Dermis blood vessel endothelial cell (primary cell): ENCODE measurements at places on chromosomes 5 and 9. TPM values are rescaled to one million over a fixed set of nuclear protein-coding genes. Genes with fewer than 3 reads are reported as not detected.

- no peak for DNase-seq
Observed at GRCh38 chr5:124200381-124200780, 546.1 kb downstream of the ZNF608 start.

DNA sequence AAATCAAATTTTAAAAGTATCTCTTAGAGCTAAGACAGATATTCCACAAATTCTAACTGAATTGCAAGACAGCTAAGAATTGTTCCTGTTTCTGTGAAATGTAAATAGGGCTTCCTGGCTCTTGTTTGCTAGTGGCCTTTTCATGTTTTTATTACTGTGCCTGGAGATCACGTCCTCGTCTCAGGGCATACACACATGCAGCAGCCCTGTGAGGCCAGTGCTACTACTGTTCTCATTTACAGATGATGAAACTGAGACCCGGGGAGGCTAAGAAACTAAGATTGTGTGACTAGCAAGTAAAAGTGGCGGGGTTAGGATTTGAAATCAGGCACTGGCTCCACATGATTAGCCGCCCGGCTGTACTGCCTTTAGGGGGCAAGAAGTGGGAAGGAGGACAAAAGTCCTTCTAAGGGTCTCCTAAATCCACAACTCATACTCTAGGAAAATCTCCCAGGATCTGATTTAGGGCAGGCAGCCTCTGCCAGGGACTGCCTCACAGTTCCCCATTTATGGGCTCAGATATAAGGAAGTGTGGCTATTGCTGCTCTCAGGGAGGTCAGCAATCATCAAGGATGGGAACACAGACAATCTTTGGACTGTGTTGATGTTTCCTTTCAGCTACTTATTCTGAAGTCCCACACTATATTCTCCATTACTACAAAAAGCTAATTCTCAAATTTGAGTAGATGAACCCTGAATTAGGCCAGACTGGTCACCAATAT is 7.9 kb downstream of the PRUNE2 start:
- no peak for DNase-seq

- DNase-seq, result no peak
Observed at GRCh38 chr5:143059355-143059754, 289.2 kb downstream of the ARHGAP26 start.

Gene GZMA
- total RNA-seq, result not detected in 2 replicates

GRCh38 chr9:69834056-69834455 is 13.4 kb downstream of the CFAP95 start:
- DNase-seq, result no peak

DNA sequence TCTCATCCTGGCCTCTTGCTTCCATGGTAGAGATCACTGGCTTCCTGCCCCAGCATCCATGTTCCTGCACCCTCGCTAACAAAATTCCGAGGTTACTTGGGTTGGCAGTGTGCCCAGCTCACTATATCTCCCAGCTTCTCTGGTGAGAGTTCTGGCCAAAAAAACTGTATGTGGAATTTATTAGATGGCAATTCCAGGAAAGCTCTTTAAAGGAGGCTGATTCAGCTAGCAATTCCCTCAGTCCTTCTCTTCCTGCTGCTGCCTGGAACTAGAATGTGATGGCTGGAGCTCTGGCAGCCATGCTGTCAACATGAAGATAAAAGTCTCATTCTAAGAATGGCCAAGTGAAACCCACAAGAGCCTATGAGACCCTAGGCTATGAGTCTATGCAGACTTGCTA is 88.8 kb downstream of the SECISBP2 start:
- DNase-seq, result no peak

Gene ZNF454
- total RNA-seq, result 0.47 and 1.0 TPM in 2 replicates

Gene SLC45A2
- total RNA-seq, result 0.09 TPM in 1 of 2 replicates, not detected in the other

- no peak for DNase-seq
Observed at GRCh38 chr9:106324591-106325280, 538.2 kb upstream of the ZNF462 start.

DNA sequence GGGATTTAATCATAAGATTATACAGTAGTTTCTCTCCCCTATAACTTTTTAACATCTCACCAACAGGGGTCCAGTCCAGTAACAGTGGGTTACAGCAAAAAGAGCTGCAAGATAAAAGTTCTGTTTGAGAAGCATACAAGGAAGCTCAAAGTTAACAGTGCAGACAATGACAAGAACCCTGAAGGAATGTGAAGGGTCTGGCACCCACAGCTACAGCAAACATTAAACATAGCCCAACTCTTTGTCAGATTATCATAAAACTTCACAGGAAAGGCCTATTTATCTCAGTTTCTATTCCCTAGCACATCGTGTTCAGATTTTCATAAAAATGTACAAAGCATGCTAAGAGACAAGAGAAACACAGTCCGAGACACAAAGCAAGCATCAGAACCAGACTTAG is 309.4 kb downstream of the DIRAS2 start:
- no peak for DNase-seq

- DNase-seq, result no peak
Observed at GRCh38 chr5:123414974-123415373, 8.2 kb downstream of the CEP120 start.

DNA sequence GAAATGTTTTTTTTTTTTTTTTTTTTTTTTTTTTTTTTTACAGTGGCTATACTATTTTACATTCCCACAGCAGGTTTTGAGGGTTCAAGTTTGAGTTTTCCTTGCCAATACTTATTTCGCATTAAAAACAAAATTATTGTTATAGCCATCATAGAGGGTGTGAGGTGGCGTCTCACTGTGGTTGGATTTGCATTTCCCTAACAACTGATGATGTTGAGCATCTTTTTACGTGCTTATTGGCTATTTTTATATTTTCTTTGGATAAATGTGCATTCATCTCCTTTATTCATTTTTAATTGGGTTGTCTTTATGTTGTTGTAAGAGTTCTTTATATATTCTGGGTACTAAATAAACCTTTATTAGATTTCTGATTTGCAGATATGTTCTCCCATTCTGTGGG is 18.9 kb upstream of the UBLCP1 start:
- DNase-seq, result no peak

Gene DYNC2I2
- 49.7 and 95.8 TPM in 2 replicates for total RNA-seq
